ENCODE measurements at places on chromosomes 13 and 19.

GRCh38 chr19:17448131-17448967, at the start of gene TMEM221:
TMEM221 (minus strand) TSS chr19:17448668; CDS start chr19:17448462, 206 bp downstream.
- peak; percentile 85 for DNase-seq

DNA sequence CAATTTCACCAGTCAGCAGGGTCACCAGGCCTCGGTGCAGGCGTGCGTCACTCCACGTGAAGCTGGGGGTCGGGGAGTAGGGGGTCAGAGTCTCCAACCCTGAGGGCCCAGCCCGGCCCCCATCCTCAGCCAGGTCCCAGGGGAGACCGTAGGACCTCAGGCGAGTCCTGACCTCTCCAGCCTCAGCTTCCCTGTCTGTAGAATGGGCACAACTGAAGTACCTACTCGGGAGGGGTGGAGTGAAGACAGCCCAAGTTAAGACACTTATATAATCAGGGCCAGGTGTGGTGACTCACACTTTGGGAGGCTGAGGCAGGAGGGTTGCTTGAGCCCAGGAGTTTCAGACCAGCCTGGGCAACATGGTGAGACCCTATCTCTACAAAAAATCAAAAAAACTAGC, 2.7 kb upstream of the SPACA4 start:
- no peak for DNase-seq

GRCh38 chr19:39826311-39826945, 7.5 kb downstream of the DYRK1B start:
- DNase-seq, result no peak

DNA sequence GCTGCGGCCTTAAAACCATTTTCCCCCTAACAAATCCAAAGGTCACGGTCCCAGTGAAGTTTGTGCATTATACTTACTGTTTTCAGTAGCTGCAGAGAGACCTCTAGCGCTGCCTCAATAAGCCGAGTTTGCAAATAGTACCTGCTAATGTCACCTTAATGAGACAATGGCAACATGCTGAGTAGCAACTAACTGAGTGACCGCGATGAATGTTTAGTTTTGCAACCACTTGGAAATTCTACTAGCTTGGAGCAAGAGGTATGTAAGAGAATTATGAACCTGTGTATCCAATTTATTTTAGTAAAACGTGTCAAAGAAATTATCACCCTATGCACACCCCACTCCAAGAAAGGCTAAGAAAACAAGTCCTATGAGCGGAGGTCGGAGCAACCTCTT, 1.2 kb downstream of the KPNA3 start:
- DNase-seq, result no peak

DNA sequence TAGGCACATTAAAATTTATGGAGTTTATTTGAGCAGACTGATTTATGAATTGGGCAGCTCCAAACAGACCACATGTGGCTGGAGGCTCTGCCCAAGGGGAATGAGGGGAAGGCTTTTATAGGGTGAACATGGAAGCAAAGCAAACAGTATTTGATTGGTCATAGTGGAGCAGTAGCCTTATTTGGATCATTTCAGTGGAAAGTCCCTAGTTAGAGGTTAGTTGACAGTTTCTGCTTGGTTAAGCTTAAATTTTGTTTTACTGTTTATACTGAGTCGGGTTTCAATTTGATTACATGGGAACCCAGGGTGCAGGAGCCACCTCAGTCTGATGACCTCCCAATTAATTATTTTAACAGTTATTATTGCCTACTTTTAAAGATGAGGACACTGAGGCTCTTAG, 140.5 kb downstream of the NDFIP2 start:
- DNase-seq, result no peak

GRCh38 chr13:26653310-26653709, 95.8 kb downstream of the WASF3 start:
- no peak for DNase-seq

DNA sequence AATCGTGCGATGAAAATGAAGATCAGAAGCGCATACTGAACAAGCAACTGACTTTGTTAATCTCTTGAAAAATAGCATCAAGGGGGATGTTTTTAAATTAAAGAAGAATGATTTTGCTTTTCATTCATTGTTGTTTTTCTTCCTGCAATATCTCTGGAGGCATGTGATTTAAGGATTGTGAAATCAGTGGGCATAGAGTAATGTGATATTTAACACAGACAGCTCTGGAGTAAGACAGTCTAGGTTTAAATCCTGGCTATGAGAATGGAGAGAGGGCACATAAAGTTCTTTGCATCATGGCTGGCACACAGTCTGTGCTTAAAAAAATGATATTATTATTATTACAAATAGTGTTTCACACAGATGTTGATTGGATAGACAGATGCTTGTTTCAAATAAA, 243.1 kb upstream of the NBEA start:
- DNase-seq, result no peak

- DNase-seq, result peak; percentile 42
Measured at GRCh38 chr19:39424934-39425333, 10.8 kb downstream of the RPS16 start.

DNA sequence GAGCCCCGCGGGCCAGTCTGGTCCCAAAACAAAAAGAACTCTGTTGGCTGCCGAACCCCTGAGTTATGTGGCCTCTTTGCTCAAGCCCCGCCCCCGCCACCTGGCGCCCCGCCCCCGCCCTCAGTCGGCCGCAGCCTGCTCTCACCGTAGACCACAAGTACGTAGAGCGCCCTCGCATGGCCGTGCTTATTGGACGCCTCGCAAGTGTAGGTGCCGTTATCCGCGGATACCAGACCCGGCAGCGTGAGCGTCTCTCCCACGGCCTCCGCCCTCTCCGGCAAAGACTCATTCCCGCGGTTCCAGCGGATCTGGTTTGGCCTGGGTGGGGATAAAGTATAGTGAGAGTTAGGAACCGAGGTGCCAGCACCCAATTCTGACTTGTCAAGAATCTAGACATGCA, 5.5 kb upstream of the ZNF428 start:
- peak; percentile 46 for DNase-seq

DNA sequence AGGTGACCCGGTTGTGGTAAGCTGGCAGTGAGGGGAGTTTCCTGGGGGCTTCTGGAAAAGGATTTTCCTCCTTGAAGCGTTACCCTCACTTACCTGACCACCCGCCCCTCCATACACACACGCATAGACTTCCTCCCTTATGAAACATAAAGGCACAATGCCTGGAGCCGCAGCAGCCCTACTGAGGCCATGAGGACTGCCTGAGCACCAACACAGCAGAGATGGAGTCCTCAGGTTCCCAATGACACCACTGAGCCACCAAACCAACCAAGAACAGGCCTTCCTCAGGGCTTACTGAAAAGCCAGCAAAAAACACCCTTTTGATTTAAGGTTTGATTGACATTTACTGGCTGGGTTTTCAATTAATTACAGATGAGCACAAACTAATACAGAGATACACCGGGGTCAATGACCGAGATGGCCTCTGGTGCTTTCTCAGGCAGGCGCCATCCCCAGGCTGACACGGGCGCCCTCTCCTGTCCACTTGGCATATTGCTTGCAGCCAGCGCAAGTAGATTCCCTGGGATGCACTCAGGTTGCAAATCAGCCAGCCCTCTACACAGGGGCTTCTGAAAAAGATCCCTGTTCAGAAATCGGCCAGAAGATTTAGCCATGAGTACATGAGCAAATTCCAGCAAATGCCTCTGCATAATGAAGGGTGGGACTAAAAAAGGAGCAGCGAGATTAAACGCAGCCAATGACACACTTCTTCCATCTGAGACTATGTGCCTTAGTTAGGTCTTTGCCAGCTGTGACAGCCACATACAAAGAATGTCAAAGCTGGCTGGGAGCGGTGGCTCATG, 14.8 kb downstream of the OPA3 start:
- peak; percentile 80 for DNase-seq

DNA sequence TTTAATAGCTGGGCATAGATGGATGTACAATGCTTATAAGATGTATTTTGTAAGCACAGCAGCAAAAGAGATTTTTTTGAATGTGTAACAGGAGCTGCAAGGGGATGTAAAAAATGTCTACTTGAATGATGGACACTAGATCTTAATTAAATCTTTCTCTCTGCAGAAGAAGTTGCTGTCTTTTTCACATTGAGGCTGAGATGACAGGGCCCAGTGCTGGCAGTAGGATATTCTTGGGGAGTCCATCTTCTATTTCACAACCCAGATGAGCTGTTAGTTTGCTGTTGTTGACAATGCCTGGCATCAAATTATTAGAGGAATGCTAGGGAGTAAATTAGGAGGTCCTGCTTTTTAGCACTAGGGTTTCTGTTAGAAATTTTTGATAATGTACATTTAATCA, 698.7 kb downstream of the SLITRK5 start:
- no peak for DNase-seq

DNA sequence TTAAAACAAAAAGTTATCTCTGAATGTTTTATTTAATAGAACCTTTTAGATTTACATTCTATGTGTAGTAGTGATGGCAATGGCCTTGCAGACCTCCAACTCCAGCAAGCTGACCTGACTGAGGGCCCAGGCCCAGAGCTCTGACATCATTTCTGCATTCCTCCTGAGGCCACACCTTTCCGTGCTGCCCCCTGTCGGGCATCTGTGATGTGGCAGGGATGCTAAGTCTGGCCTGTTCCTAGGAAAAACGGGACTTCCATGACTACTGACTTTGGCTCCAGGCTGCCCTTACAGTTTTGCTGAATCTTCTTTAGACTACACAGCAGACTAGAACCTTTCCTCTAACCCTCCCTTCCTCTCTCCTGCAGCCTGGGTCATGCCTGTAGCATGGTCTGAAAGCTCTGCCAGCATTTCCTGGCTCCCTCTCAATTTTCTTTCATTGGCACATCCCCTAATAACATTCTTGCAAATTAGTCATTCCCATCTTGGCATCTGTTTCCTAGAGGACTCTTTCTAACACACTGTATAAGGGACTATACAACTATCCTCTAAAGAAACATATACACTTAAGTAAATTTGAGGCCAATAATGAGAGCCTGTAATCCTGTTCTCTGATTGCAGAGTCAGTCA, 249.1 kb downstream of the GPC5 start:
- no peak for DNase-seq

- no peak for DNase-seq
Measured at GRCh38 chr19:32798201-32798600, 71.4 kb downstream of the SLC7A9 start.

DNA sequence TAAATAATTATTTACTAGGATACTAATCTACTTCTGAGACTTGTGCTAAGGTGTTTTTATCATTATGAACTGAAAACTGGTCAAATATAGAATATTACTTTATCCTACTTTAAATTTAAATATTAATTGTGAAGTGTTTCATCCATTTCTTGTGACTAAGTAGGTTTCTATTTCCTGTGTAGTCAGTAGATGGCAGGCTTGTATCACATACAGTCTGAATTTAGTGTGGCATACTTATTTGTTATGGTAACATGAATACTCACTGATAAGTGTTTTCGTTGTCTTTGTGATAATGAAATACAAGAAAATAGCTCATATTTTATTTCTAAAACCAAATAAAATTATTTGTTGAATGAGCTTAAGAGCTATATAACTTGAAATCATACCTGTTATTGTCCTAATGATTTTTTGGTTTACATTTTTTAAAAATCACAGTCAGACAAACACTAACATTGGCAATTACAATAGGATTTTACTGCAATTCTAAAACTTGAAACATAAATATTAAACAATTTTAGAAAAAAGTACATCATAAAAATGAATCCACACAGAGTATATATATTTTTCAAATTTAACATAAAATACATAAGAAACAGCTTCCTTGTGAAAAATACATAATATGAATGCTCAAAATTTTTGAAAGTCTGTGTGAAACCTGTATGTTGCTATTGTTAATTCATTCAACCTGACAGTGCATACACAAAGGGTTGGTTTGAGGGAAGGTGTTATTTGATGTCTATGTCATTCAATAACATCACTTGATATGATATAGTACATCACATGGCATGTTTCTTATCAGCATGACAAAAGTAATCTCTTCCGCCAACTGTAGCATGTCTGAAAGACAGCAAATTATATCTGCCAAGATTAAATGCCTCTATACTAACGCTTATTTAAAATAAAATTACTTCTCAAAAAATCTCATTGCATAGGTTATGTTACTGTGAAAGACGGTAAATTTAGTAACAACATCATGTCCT, 904.8 kb upstream of the PCDH20 start:
- no peak for DNase-seq

DNA sequence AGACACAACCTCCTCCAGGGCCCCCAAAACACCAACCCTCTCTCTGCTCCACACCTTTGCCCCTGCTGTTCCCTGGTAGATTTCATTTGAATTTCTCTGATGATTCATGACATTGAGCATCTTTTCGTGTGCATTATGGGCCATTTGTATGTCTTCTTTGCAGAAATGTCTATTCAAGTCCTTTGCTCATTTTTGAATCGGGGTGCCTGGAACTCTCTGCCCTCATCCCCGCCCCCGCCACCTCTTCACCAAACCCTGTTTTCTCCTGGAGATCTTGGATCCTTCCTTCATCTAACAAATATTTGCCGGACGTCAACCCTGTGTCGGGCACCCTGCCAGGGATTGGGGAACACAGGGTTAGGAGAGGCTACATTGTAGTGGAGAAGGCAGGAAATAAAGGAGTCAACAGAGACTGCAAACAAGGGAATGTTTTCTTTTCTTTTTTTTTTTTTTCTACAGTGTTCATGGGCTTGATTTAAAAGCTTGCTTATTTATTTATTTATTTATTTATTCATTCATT, 25.5 kb upstream of the SLC1A5 start:
- DNase-seq, result peak; percentile 88

DNA sequence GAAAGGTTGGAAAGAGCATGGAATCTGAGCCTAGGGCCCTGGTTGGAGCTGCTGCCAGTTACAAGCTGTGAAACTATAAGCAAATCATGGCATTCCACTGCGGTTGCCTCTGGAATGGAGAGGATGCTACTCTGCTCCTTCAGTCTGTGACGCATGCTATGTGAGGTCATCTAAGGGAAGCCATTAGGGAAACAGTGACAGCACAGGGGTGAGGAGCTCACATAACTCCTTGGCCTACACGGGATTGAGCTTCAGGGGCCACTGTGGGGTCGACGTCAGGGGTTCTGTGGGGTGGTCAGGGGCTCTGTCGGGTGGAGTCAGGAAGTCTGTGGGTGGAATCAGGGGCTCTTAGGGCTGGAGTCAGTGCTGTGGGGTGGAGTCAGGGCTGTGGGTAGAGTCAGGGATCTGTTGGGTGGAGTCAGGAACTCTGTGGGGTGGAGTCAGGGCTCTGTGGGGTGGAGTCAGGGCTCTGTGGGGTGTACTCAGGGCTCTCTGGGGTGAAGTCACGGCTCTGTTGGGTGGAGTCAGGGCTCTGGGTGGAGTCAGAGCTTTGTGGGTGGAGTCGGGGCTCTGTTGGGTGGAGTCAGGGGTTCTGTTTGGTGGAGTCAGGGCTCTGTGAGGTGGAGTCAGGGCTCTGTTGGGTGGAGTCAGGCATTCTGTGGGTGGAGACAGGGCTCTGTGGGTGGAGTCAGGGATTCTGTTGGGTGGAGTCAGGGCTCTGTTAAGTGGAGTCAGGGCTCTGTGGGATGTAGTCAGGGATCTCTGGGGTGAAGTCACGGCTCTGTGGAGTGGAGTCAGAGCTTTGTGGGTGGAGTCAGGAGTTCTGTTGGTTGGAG, 35.8 kb upstream of the MEDAG start:
- peak; percentile 94 for DNase-seq
